Naive thymus-derived CD8-positive, alpha-beta T cell (primary cell): ENCODE measurements at places on chromosomes 2 and 18. TPM values are rescaled to one million over a fixed set of nuclear protein-coding genes. Genes with fewer than 3 reads are reported as not detected.
A peak's percentile ranks its signal among the peaks of the same experiment; 100 is the strongest.

- DNase-seq = no peak
Observed at GRCh38 chr2:237892984-237893595, 33.7 kb downstream of the RAMP1 start.

DNA sequence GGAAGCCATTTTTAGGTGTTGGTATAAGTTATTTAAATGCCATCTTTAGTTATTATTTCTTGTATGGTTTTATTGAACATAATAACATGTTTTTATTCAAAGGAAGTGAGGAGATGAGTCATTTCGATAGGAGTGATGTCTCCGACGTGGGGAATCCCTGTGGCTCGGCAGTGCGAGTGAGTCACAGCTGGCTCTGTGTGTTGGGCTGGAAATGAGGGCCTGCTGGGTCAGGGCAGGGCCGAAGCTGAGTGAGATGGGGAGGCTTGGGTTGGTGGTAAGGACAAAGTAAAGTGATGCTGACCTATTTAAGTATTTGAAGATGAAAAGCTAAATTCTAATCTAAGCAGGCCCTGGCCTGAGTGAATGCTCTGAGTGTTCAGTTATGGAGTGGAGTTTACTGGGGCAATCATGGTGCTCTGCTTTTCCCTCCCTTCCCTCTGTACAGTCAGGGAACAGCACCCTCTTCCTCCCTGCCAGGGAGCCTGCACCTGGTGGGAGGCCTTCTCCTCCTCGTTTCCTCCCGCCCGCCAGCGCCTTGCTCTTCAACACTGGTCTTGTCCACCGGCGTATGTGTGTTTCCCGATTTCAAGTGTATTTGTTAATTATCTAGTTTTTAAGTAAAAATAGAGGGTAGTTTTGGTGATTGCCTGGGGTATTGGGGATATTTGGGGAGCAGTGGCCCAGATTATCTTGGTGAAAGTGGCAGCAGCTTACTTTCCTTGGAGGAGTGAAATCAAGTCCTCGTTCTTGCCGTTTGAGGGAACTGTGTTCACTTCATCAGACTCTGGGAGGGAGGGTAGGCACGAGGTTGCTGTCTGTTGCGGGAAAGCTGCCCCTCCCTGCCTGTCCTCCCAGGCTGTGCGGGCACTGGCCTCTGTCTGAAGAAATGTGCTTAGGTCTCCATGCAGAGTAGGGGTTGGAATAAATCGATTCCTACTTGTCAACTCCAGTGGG lies 157.0 kb downstream of the LDLRAD4 start:
- peak; percentile 63 for DNase-seq

The CD8B2 gene
- total RNA-seq = 13.1 TPM

DNA sequence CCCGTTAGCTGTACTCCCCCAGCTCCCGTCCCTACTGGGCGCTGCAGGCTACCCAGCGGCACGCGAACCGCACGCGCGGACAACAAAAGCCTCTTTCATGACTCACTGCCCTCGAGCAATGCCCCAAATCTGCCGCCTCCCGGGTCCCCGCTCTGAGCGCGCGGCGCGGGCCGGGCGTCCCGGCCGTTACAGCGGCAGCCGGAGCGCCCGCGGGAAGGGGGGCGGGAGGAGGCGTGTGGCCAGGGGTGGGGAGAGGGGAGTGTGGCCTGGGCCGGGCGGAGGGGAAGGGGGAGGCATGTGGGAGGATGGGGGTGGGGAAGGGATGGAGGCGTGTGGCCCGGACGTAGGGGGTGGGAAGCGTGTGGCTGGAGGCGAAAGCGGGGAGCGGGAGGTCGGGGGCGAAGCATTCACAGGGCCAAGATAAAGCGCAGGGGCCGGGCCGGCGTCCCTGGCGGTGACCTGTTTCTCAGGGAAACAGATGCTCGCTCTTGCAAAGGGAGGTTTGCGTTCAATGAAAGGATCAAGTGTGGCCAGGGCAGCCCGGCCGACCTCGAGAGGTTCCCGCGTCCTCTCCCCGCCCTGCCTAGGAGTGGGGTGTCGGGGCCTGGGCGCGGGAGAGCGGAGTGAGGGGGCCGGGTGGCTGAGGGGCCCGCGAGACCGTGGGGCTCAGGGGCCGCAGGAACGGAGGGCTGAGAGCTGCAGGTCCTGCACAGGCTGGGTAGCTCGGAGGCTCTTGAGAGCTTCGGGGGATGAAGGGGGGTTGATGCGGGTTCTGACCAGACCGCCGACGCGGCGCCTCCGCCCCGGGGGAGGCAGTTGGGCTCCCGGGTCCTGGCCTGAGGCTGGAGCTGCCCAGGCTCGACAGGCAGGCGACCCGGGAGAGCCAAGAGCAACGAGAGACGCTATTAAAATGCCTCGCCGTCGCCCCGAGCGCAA lies 3.5 kb upstream of the NEUROD1 start:
- no peak for DNase-seq

DNA sequence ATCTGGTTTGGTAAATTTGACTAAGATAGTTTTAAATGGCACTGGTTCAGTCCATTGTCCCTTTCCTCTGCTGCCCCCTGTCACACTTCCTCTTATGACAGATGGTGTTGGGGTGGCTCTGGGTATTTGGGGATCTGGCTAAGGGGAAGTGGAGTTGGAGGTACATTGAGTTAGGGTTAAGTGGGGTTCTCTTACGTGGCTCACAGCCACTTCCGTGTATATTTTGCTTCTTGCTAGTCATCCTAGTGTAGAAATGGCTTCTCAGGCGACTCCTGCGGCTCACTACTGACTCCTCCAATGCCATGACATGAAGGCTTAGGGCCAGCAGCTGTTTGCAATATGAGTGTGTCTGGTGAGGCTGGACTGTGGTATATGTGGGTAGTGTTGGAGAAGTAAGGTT lies 187.0 kb downstream of the HAUS1 start:
- DNase-seq = no peak

- DNase-seq = no peak
Observed at GRCh38 chr18:6751222-6751621, 21.7 kb downstream of the ARHGAP28 start.

DNA sequence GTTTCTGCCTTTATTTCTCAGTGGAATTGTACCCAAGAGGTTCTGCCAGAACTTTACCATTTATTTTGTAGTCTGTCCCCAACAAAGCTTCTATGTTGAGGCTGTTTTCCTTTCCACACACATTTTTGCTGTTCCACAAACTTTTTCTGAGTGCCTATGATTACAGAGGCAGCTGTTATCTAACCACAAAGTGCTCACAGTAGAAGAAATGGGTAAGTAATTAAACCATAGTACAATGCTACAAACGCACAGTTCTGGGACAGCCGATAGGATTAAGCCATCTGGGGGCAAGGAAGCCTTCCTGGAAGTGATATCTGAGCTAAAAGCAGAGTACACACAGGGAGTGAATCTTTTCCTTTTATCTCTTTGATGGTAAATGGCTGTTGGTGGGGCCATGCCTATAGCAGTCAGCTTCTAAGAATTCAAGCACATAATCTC lies 3.9 kb upstream of the MGAT4A start:
- no peak for DNase-seq

DNA sequence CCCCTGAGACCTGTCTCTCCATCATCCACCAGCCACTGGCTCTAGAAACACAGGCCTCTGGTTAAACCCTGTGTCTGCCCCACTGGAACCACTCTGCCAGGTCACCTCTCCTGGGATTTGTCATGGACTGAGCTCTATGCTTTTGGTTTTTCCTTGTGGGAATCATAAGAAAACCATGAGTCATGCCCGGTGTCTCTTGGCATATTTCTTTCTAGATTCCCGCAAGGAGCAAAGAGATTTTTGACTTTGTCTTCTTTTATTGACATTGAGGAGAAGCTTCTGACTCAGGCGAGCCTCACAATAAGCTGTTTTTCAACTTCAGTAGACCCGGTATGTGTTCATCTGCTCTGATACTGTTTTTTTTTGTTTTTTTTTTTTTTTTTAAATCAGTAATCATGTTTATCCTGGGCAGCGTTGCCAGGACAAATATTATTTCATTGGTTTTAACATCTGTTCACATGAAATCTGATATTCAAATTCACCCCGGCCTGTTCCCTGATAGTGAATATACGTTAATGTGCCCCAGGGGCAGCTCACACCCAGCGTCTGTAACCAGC lies 207.1 kb downstream of the ACKR3 start:
- no peak for DNase-seq

The IFIH1 gene
- total RNA-seq = 24.3 TPM

- no peak for DNase-seq
Observed at GRCh38 chr2:148701877-148702276, 57.3 kb downstream of the EPC2 start.

GRCh38 chr2:46077522-46078107 lies 219.6 kb upstream of the EPAS1 start:
- DNase-seq = no peak

- DNase-seq = no peak
Observed at GRCh38 chr18:26322890-26323653, 96.8 kb downstream of the TAF4B start.

DNA sequence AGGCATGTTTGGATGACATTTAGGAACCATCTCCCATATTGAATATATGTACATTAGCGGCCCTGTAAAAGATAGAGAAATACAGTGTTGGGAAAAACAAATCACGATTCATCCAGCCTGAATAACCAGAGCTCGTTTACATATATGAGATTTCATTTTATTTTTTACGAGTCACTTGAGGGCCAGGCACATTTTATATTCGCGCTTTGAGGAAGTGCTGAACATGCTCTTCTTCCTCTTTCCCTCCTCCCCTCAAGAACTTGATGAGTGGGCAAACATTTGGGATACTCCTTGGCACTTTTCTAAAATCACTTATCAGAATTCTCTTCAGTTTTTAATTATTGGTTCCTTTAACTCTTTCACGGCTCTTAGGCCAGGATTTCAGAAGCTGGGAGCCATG lies 268.0 kb upstream of the TANK start:
- no peak for DNase-seq

The CNDP1 gene
- total RNA-seq = not detected
